ENCODE measurements at places on chromosomes 2 and 18.
A peak's percentile ranks its signal among the peaks of the same experiment; 100 is the strongest.

- no peak for DNase-seq
Observed at GRCh38 chr18:42275138-42275535, 320.1 kb downstream of the PIK3C3 start.

- no peak for DNase-seq
Observed at GRCh38 chr18:54268751-54269150, 566 bp upstream of the POLI start.

GRCh38 chr2:102335871-102336366 is 19.7 kb upstream of the IL18R1 start:
- no peak for DNase-seq

DNA sequence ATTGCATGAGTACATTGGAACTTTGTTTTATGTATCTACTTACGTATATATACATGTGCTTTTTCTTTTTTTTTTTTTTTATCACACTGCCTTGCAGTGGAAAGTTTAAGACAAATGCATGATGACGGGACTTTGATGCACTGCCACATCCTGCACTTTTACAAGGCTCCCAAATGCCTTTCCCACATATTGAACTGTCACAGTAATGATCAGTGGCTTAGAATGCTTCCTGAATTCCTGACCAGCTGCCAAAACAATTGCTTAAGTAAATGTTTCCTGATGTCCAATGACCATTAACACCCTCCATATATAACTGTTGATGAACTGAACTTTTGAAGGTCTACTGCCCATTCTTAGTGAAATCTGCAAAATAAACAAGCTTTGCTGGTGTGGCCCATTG is 60.2 kb downstream of the LYPD6B start:
- DNase-seq: no peak

DNA sequence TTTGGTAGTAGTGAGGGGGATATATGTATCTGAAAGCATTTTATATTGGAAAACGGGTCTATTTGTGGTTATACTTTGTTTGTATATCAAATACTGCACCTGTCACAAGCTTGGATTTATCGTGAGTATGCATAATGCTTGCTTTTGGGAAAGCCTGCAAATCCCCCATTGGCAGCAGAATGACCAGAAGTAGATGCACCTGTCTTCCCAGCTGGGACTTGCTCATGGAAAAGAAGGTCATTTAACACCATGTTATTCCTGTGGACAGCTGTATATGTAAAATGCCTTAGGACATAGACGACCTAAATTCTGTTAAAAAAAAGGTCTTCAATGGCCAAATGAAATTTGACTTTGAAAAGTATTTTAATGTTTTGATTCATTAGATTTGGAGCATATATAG is 599.4 kb downstream of the XIRP2 start:
- DNase-seq: no peak

- no peak for DNase-seq
Observed at GRCh38 chr2:220162320-220162719, 534.9 kb downstream of the SLC4A3 start.

- DNase-seq: no peak
Observed at GRCh38 chr2:98282109-98282508, 64.1 kb upstream of the CNGA3 start.

- no peak for DNase-seq
Observed at GRCh38 chr2:14678761-14679160, 46.2 kb downstream of the LRATD1 start.

- DNase-seq: peak; percentile 19
Observed at GRCh38 chr18:12839526-12840196, 44.4 kb downstream of the PTPN2 start.

GRCh38 chr2:238227587-238228032 is 12.2 kb downstream of the HES6 start:
- no peak for DNase-seq

- no peak for DNase-seq
Observed at GRCh38 chr2:70641263-70641784, 87.7 kb upstream of the TGFA start.

DNA sequence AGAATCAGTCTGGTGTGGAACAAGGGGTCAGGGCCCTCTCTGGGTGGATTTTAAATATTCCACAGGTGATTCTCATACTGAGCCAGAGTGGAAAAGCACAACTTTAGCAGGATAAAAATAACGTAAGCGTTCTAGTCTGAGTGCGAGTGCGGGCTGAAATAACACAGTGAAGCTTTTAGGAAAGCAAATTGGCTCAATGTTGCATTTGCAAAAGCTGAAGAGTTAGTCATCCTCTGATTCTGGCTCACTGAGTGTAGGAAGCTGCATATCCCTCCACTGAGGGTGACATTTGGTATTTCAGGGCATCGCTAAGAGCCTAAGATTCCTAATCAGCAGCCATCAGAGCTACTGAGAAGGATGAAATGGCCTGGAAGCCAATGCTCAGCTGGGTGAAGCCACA is 134.7 kb downstream of the RIF1 start:
- DNase-seq: no peak

DNA sequence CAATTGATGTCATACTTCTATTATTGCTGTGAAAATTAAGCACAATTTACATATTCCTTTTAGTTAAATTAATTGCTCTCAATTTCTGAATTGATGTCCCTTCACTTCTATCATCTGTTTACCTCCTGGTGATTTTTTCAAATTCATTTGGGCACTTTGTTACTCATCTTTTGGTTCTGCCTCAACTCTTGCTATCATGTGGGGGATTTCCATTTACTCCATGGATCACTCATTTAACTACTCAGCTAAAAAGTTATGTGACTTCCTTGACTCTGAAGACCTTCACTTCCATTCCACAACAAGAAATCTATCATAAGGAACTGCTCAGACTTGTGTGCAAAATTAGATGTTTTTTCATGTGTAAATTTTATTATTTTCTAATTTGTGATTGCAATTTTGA is 126.2 kb downstream of the EHBP1 start:
- no peak for DNase-seq

DNA sequence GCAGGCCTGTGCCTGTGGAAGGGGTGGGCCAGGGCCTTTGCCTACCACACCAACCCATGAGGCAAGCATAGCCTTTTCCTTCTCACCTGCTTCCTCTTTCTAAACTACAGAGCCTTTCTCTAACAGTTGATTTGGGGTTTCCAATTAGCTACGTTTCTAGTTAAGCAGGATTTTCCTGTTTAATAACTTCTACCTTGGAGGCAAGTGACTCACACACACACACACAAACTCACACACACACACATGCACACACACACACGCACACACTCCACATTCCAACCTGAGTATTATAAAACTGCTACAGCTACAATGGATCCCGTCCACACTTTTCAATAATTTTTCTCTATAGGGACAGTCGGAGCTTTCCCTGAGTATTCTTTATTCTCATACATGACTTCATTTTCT is 84.9 kb downstream of the SOX11 start:
- no peak for DNase-seq

- DNase-seq: no peak
Observed at GRCh38 chr2:235511187-235511661, 17.4 kb downstream of the AGAP1 start.

- peak; percentile 78 for DNase-seq
Observed at GRCh38 chr2:70948337-70949003, 12.8 kb downstream of the ATP6V1B1 start.

GRCh38 chr2:221731432-221732145 is 159.5 kb upstream of the EPHA4 start:
- DNase-seq: no peak

- DNase-seq: no peak
Observed at GRCh38 chr2:189096769-189097447, 82.7 kb downstream of the COL5A2 start.

DNA sequence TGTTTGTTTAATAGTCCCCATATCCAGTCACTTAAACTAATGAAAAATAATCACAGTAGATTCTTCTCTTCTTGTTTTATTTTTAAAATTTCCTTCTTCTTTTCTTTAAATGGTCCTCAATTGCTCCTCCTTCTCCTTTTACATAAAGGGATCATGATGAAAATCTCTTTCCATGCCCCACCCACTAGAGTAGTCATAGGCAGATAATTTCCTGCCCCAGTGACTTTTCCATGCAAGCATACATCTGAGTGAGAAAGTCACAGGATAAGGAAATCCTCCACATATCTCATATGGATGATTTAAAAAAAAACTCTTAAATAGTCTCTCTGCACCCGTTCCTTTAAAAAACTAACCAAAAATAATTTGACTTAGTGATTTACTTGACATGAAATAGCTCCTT is 552.3 kb upstream of the SETBP1 start:
- DNase-seq: no peak
